HT1080 (cell line): ENCODE measurements at places on chromosomes 12 and 14.

- DNase-seq: no peak
Measured at GRCh38 chr14:73607241-73607640, 5.1 kb upstream of the ACOT6 start.

GRCh38 chr14:20607617-20608016 lies 16.4 kb upstream of the RNASE12 start:
- no peak for DNase-seq

GRCh38 chr14:53882684-53883083 lies 73.9 kb downstream of the BMP4 start:
- no peak for DNase-seq

- DNase-seq: no peak
Measured at GRCh38 chr12:108633534-108634248, at the start of gene SELPLG. TSS of gene SELPLG (minus strand) at chr12:108633894. CDS start at chr12:108624307, 9,587 bp downstream.

GRCh38 chr14:55500219-55500701 lies 59.8 kb upstream of the TBPL2 start:
- DNase-seq: no peak

DNA sequence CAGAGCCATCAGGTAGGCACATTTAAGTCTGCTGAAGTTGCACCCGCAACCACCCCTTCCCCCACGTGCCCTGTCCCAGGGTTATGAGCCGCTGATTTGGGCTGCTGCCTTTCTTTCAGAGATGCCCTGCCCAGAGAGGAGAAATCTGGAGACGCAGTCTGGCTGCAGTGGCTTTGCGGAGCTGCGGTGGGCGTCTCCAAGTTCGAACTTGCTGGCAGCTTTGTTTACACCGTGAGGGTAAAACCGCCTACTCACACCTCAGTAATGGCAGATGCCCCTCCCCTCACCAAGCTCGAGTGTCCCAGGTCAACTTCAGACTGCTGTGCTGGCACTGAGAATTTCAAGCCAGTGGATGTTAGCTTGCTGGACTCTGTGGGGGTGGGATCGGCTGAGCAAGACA lies 14.7 kb downstream of the PTCSC3 start:
- DNase-seq: no peak

GRCh38 chr14:66638689-66639088 lies 130.7 kb downstream of the GPHN start:
- peak; percentile 60 for DNase-seq

DNA sequence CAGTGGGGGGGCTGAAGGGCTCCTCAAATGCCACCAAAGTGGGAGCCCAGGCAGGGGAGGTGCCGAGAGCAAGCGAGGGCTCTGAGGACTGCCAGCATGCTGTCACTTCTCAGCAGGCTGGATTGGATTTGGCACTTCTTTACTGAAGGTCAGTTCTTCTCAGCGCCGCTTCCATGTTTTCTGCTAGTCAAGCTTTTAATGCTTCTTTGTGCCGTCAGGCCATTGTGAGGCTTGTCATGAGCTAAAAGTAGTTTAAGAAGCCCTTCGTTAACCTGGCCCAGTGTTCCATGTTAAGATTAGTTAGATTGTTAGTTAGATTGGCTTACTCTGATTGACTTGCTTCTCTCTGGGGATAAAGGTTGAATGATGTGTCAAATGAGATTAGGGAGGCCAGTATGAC lies 13.4 kb downstream of the GABARAPL1 start:
- no peak for DNase-seq

DNA sequence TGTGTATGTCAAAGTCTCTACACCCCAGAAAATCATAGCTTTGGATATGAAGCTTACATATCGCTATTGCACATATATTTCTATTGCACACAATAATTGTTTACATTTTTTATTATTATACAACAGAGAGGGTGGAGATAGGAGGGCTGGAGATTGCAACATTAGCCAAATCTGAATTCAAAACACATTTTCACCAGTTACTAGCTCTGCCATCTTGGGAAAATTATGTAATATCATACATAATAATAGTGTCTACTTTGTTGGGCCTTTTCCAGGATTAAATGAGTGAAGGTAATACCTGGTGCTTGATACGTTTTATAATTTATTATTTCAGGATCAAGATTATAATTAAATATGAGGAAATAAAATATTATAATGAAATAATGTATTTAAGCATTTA lies 507.4 kb upstream of the TBX3 start:
- no peak for DNase-seq

- no peak for DNase-seq
Measured at GRCh38 chr14:95830386-95830785, 46.2 kb upstream of the TUNAR start.

DNA sequence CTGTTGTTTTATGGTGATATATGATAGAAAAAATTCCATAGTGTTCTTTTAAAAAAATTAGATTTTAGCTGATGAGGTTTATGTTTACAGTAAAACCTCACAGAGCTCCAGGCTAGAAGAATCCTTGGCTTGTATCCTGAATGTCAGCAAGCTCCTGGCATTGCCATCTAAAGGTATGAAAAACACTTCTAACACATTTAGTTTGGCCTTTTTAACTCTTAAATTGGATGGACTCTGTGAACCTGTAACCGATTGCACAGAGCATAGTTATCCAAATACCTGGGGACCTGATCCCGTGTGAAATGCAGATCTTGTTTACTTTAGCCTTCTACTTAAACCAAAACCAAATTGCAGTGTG lies 241.1 kb upstream of the DCN start:
- no peak for DNase-seq

DNA sequence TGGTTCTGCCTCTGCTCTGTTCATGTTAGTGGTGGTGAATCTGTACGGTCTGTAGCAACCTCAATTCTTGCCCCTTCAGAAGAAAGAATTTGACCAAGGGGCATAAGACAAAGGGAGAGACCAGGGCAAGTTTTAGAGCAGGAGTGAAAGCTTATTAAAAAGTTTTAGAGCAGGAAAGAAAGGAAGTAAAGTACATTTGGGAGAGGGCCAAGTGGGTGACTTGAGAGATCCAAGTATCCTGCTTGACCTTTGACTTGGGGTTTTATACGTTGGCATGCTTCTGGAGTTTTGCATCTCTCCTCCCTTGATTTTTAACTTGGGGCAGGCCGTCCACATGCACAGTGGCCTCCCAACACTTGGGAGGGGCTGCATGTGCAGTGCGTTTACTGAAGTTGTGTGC lies 225.0 kb downstream of the CRADD start:
- no peak for DNase-seq

GRCh38 chr12:6925540-6926279 lies 2.0 kb upstream of the ATN1 start:
- peak; percentile 91 for DNase-seq

DNA sequence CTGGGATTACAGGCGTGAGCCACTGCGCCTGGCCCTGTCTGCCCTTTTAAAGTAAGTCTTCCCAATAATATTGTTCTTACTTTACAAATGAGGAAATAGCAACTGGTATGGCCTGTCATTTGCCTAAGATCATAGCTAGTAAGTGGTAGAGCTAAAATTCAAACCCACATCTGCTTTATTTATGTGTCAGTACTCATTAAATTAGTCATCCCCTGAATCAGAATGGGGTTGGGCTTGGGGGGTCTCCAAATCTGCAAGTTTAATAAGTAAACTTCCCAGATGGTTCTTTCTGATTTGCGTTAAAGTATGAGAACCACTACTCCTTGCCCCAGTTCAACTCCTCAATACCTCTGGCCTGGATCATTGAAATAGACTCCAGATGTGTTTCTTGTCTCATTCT lies 96.2 kb downstream of the FAR2 start:
- DNase-seq: peak; percentile 4

GRCh38 chr12:101745481-101745880 lies 6.2 kb upstream of the SYCP3 start:
- no peak for DNase-seq

DNA sequence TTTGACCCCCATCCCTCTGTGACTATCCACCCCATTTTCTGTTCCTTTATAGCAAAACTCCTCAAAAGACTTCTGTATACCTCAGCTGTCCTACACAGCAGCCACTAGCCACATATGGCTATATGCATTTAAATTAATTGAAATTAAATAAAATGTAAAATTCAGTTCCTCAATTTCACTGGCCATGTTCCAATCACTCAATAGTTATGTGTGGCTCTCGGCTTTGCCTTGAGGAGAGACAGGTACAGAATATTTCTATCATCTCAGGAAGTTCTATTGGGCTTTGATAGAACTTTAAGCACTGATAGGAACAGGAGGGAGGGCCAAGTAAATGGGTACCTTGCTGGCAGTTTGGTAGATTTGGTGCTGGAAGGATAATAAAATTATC lies 280.3 kb upstream of the AMIGO2 start:
- no peak for DNase-seq

GRCh38 chr12:6426882-6427671 lies 17.7 kb upstream of the CD27 start:
- DNase-seq: no peak

DNA sequence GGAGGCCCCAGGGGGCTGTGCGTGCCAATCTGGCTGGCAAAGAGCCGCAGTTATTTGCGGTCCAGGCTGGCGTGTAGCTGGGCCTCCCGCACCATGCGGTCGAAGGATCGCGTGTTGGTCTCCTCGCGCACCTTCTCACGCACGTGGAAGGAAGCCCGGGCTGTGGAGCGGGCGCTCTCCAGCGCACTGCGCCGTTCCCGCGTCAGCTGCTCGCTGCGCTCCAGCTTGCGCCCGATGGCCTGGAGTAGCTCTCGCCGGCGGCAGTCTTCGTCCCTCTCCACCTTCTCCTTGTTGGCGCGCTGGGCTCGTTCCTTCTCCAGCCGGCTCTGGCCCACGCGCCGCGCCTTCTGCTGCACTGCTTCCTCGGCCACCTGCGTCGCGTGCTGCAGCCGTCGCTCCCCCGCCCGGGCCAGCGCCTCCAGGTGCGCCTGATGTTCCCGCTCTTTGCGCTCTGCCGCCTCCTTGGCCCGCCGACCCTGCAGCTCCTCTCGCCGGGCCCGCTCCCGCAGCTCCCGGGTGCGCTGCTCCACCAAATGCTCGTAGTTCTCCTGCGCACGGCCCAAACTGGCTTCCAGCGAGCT lies 3.1 kb downstream of the CCDC177 start:
- no peak for DNase-seq

DNA sequence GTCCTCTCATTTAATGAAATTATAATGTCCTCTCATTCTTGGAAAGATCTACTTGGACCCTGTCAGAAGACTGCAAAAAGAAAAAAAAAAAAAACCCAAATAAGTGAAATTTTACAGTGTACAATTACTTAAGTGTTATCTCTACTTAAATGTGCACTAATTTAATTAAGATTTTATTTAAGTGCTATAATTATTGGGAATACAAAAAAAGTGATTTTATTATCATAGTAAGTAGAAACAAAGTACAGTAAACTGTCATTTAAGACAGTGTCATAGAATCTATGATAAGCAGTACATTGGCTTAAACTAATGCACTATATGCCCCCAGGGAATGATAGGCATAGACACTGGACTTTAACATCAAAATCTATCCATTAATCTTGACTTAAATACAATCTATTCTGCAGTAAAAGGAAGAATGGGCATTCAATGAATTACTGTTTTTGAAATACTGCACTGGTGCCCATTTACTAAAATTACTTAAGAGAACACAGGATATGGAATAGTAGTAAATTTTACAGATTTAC lies 23.3 kb downstream of the INSM2 start:
- DNase-seq: no peak

DNA sequence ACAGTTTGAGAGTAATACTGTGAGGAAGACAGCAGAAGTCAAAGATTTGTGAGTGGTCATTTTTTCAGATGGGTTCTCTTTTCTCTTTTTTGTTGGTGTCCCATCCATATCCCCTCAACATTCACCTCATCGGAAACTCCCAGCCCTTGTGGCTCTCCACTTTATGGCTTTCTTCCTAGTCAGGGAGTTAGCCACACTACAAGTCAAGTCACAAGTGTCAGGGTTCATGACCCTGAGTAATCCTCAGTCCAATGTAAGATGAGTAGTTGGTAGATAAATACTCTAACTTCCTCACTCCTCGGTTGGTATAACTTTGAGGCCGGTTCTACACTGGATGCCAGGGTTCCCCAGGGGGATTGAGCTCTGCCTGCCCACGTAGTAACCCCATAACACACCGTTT lies 41.4 kb downstream of the PTGER2 start:
- no peak for DNase-seq

DNA sequence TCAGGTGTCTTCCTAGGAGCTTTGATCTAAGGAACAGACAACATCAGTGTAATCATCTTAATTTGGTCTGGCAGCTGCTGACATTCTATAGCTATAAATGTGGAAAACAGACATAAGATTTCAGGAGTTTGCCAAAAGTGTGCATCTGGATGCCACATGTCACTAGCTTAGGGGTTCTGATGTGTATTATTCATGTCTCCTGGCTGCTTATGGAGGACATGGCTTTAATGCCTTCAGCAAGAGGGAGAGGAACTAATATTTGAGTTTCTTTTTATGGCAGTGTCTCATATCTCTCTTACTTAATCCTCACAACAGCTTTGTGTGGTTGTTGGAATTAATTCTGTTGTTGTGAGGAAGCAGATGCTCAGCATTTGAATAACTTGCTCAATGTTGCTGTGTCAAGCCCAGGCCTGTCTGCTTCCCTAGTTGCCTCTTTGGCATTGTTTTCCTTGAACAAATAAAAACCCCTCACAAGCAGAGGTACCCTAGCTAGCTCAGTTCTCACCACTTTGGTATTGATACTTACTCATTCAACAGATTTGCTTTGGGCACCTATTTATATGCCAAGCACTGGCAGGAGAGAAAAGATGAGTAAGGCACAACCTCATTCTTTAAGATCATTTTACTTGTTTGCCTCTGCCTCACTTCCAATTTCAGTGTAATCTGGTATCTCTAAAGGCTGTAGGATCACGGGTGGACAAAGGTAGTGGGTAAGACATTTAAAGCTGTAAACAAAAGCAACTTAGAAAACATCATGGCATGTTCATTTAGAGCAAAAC lies 39.8 kb upstream of the EID3 start:
- no peak for DNase-seq

DNA sequence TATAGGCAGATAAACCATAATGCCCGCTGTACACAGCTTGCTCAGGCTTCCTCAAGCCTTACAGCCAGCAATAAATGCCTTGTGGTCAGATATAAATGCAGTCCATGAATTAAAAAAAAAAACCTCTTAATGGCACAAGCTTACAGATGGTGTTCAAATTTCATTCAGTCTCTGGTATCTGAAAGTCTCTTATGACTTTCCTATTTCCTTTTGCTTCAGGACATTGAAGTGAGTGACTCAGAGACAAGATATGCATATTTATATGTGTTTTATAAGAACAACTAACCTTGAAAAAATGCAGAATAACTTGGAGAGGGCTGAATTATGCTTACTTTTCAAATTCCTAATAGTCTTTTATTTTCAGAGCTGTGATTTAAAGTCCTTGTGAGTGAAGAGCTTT lies 426.9 kb upstream of the MIS18BP1 start:
- peak; percentile 91 for DNase-seq
